ENCODE measurements at places on chromosomes 5 and 9.

GRCh38 chr5:145499483-145499882 lies 335.7 kb downstream of the PRELID2 start:
- no peak for DNase-seq

DNA sequence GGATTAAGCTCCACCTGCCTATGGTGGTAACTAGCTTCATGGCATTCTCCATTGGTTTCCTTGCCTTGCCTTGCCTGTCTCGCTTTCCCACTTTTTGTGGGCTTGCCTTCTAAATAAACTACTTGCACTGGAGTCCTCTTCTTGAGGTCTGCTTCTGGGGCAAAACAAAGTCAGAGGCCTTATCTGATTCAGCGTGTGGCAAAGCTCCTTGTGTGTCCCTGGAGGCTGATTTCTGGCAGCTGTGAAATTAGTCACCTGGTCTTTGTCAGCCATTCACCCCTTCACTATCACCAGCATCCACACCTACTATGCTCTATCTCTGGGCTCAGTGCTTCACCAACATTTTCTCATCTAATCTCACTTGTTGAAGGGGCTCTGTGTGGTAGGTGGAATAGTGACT lies 176.2 kb downstream of the SEC61B start:
- peak; percentile 58 for DNase-seq

GRCh38 chr5:181035991-181036815 lies 3.9 kb upstream of the BTNL9 start:
- peak; percentile 4 for DNase-seq

DNA sequence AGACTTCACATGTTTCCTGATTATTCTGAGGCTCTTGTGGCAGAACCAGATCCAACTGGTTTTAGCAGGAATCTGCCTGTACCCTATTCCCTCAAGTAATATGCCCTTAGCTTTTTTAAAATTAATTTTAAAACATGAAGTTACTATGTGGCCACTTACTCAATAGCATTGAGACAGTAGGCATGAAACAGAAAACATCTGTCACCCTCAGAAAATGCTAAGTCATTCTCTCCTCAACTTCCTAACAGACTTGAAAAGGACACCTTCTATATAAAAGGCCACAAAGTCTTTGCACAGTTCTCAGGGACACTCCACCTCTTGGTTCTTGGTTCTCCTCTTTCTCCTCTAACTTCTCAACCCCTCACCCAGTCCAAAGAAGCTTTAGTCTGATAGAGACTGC lies 277.8 kb downstream of the RAB3C start:
- DNase-seq, result peak; percentile 14

DNA sequence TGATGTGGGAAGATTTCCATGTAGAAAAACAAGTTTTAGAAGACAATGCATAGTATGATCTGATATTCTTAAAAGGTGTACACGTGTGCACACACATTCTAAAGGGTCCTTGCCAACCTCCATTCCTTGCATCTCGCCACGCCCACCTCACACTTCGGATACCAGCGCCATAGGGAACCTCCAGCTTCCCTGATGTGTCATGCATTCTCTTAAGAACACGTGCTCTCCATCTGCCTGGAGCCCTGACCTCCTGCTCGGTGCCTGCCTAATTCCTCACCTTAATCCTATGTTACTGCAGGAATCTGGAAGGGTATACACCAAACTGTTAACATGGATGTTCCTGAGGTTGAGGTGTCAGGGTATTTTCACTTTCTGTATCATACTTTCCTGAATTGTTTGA lies 63.1 kb downstream of the PTCD2 start:
- no peak for DNase-seq

DNA sequence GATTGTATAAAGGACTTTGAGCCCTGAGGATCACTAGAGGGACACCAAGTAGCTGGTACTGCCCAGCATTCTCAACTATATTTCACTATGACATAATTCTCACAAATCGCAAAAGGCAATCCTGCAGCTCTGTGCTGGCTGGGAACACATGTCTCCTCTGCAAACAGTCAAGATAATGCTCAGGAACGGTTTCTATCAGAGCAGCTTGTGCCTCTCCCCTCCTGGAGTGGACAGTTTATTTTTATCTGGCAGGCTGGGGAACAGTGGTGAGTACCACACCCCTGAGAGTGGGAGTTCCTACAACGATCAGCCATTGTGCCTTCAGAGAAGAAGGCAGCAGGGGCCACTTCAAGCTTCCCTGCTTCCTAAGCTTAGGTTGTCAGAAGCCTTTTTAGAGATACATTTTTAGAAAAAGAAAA lies 65.8 kb downstream of the ERAP1 start:
- DNase-seq, result no peak

DNA sequence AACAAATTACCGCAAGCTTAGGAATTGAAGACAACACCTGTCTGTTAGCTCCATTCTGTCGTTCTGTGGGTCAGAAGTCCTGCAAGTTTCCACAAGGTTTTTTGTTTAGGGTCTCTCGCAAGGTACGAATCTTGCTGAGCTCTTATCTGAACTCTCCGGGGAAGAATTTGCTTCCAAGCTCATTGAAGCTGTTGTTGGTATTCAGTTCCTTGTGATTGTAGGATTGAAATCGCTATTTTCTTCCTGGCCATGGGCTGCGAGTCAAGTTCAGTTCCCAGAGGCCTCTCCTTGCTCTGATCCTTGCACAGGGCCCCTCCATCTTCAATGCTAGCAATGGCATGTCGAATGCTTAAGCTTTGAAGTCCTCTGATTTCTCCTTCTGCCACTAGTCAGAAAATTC lies 53.5 kb upstream of the CNTLN start:
- DNase-seq, result no peak

GRCh38 chr5:142512043-142513042 lies 173.5 kb downstream of the FGF1 start:
- DNase-seq, result no peak

DNA sequence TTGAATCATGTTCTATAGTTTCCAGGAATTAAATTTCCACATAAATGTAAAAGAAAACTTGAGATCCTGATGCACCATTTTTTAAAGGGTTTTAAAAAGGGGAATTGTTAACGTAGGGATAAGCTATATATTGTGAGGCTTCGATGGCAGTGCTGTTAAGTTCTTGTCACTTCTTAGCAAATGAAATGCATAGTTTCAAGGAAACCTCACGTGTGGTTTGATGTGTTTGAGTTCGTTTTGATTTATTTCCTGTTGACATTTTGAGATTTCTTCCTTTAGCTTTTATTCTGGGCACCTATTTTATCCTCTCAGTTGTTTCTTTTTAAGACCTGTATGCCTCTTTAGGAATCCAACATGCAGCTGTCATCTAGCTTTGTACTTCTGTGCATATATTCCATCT lies 301.0 kb downstream of the DOCK8 start:
- no peak for DNase-seq

GRCh38 chr5:55146543-55147151 lies 13.3 kb upstream of the GPX8 start:
- peak; percentile 96 for DNase-seq
